Renal cortical epithelial cell (primary cell): ENCODE measurements at places on chromosomes 4 and X.

GRCh38 chr4:118746251-118746919 lies 61.2 kb downstream of the METTL14 start:
- DNase-seq: no peak

- DNase-seq: peak; percentile 4
These were observed 40.0 kb downstream of the RIPPLY1 start for GRCh38 chrX:106862972-106863688.

DNA sequence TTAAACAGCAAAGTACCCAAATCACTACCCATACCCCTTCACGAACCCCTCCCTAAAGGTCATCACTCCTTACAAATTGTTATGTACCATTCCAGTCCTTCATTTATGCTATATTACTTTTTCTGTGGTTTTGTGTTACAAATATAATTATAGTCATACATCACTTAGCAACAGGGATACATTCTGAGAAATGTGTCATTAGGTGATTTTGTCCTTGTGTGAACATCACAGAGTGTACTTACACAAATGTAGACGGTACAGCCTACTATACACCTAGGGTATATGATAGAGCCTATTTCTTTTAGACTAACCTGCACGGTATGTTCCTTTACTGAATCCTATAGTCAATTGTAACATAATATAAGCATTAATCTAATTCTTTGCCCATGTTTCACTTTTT lies 61.9 kb downstream of the ASB9 start:
- no peak for DNase-seq

GRCh38 chr4:129978315-129978714 lies 882.4 kb downstream of the C4orf33 start:
- no peak for DNase-seq

DNA sequence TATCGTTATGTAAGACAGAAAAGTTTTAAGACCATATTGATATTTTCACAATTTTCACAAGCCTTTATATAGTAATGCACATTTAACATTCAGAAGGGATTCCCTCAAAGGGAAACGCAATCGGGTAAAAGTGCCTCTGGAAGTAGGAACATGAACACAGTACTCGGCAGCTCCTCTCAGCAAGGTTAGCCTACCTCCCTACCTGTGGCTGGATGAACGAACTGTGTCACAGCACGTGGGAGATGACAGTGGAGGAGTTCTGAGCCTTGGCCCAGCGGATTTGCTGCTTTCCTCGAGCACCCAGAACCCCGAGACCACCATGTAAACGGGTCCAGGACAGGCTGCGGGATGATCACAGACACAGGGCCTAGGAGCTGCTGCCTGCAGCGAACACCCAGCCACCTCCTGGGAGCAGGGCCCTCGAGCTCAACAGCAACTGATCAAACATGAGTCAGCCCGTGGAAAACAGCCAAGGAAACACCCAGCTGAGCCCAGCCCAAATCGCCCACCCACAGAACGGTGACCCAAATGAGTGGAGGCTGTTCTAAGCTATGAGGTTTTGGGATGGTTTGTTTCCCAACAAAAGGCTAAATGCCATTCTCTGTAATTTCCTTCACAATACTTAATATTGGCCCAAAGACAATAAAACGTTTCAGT lies 30.4 kb downstream of the FAT1 start:
- peak; percentile 93 for DNase-seq

GRCh38 chrX:28920153-28920943 lies 333.1 kb downstream of the IL1RAPL1 start:
- DNase-seq: peak; percentile 19

DNA sequence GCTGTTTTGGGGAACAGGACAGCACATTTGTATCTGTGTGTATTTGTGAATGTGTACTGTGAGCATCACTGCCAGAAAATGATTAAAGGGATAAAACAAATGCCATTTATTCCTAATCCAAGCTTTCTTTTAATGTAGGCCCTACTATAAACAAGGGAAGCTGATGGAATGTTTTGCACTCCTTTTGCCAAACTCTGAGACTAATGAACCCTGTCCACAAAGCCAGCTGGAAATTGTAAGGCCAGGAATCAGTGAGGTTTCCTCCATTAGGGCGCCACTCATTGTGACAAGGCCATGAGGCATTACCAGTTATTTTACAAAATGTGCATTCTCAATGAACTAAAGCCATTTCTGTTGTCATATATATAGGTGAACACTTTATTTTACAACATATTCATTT lies 163.0 kb upstream of the NAP1L5 start:
- DNase-seq: peak; percentile 66

DNA sequence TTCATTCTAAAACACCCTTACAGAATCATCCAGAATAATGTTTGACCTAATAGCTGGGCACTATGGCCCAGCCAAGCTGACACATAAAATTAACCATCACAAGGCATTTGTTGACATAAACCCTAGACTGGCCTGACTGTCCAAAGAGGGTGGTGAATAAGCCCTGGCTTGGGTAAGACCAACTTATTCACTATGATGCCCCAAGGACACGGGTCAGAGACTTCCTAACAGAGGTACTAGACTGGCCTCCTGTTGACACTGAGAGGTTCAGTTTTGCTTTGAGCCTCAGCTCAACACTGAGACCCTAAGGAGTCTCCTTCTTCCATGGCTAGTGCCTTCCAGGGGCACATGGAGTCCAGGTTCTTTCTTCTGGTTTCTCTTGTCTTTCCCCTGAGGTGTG lies 21.3 kb downstream of the FGF2 start:
- DNase-seq: peak; percentile 80

GRCh38 chr4:168765726-168766125 lies 244.3 kb downstream of the CBR4 start:
- no peak for DNase-seq

DNA sequence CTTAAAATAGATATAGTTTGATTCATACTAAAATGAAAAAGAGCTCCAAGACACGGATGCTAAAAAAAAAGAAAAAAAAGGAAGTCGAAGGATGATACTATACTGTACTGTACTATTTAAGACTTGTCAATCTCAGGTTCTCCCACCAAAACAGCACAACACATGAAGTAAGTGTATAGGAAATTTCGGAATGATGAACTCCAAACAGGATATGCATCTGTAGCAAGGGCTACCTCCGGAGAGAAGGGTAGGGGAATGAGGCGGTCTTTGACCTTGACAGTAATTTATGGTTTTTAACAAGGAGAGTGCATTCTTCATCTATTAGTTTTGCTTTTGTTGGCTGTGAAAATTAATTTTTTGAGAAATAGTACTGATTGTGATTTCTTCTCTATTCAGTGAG lies 541 bp upstream of the FIP1L1 start:
- no peak for DNase-seq

GRCh38 chrX:49039598-49040375 lies 3.4 kb downstream of the TFE3 start:
- DNase-seq: peak; percentile 91

GRCh38 chr4:85681221-85681657 lies 206.3 kb downstream of the ARHGAP24 start:
- peak; percentile 95 for DNase-seq

DNA sequence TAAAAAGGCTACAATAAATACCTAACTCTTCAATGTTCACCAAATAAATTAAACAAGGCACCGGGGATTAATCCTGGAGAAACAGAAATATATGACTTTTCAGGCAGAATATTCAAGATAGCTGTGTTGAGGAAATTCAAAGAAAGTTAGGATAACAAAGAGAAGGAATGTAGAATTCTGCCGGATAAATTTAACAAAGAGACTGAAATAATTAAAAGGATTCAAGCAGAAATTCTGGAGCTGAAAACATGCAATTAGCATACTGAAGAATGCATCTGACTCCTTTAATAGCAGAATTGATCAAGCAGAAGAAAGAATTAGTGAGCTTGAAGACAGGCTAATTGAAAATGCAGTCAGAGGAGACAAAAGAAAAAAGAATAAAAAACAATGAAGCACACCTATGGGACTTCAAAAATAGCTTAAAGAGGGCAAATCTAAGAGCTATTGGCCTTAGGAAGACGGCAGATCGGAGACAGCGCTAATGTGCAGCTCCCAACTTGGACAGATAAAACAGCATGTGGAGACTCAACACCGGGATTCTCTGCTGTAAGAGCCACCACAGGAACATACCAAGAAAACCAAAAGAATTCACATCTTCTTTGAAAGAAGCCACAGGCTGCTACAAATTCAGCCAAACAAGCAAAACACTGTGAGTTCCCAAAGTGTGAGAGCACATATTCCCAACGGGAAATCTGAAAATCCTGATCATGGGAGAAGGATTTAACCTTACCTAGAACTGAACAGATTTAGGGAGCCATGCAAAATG lies 1290.9 kb downstream of the PCDH18 start:
- peak; percentile 55 for DNase-seq

GRCh38 chrX:72208126-72208800 lies 26.7 kb downstream of the PIN4 start:
- no peak for DNase-seq

GRCh38 chr4:110020646-110021443 lies 108.2 kb downstream of the EGF start:
- DNase-seq: no peak

- DNase-seq: peak; percentile 21
These were observed 10.3 kb downstream of the ZDHHC9 start for GRCh38 chrX:129833153-129833990.

- DNase-seq: no peak
These were observed 283.5 kb upstream of the GIMD1 start for GRCh38 chr4:106652095-106652494.

DNA sequence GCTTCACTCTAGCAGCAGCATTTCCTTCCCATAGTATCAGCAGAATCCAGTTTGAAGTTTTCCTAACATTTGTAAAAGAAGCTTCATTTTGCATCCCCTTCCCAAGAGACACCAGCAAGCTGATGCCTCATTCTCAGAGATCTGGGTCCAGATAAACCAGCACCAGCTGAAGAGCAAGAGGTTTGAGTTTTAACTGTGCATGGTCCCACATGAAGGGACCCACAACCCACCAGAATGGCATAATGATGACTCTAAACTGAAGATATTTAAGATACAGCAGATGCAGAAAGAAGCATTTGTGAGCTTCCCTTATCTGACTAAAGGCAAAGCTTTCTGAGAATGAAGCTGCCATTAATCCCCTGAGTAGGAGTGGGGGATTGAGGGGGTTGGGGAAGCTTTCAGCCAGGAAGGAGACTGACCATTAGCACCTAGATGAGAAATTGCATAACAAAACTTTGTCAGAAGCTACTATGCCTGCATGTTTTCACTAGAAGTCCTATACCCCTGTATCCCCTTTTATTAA lies 18.6 kb downstream of the NUDT6 start:
- DNase-seq: no peak

- peak; percentile 13 for DNase-seq
These were observed 577 bp upstream of the GLRA2 start for GRCh38 chrX:14528629-14529289.

DNA sequence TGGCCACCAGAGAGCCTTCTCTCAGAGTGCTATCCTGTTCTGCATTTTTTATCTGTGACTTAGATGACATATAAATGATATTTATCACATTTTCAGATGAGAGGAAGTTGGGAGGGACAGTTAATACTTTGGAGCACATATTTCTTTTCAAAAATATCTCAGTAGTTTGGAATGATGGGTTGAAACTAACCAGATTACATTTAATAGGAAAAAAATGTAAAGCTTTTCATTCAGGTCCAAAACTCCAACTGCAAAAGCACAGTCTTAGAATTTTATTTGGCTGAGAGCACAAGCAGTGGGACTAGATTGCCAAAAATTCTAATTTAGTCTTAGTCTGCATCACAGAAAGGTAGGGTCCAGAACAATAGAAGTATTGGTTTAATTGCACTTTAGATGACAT lies 248.2 kb upstream of the TEX13A start:
- no peak for DNase-seq

GRCh38 chrX:7054219-7055216 lies 93.0 kb upstream of the STS start:
- no peak for DNase-seq

- DNase-seq: no peak
These were observed 811.6 kb downstream of the GLUD2 start for GRCh38 chrX:121858867-121859647.

GRCh38 chr4:48725414-48725813 lies 54.7 kb downstream of the FRYL start:
- no peak for DNase-seq
